ENCODE measurements at places on chromosomes 2 and 18. TPM values are rescaled to one million over a fixed set of nuclear protein-coding genes. Genes with fewer than 3 reads are reported as not detected.
A peak's percentile ranks its signal among the peaks of the same experiment; 100 is the strongest.

Gene TOGARAM2
- 2.7 TPM for total RNA-seq

Gene EFEMP1
- total RNA-seq: not detected

Gene ANKAR
- 20.2 TPM for total RNA-seq

Gene IKZF2
- 13.2 TPM for total RNA-seq

GRCh38 chr2:66531567-66531966, 96.6 kb downstream of the MEIS1 start:
- H3K4me1 ChIP-seq: no peaks in the 10 kb centered on the region
- H3K4me3 ChIP-seq: no peak overlapping the region
- DNase-seq: no peak
- H3K36me3 ChIP-seq: no peaks in the 10 kb centered on the region
- no peak overlapping the region for H3K27ac ChIP-seq

Gene ANKRD29
- not detected for total RNA-seq

- no peak for DNase-seq
- no peak overlapping the region for H3K27ac ChIP-seq
- no peaks in the 10 kb centered on the region for H3K27me3 ChIP-seq
Observed at GRCh38 chr2:9299161-9300100, 92.8 kb downstream of the ASAP2 start.

Gene RBKS
- 1.7 TPM for total RNA-seq

DNA sequence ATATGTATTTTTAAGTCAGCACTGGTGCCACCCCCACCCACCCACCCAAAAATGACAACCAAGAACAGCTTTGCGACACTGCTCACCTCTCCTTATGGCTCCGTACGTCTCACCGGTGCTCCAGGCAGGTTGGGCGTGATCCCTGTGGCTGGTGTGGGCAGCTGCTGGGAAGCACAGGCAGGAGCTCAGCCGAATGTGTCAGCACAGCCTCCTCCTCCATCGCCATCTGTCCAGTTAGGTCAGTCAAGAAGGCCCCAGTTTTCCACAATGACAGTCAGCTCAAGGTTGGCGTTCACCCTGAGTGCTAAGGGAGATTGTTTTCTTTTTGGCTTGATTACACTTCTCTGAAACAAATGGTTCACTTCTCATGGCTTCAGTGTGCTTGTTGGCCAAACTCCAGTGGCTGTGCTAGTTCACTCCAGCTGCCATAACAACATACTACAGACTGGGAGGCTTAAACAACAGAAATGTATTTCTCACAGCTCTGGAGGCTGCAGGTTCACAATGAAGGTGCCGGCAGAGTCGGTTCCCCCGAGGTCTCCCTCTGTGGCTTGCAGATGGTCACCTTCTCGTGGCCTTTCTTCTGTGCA, 30.2 kb downstream of the AMER3 start:
- H3K4me3 ChIP-seq: no peak overlapping the region
- no peaks in the 10 kb centered on the region for H3K36me3 ChIP-seq
- H3K27ac ChIP-seq: no peak overlapping the region
- no peaks in the 10 kb centered on the region for H3K4me1 ChIP-seq

- DNase-seq: peak; percentile 48
- H3K4me1 ChIP-seq: peaks cover 14% of the 10 kb centered on the region
- H3K4me3 ChIP-seq: no peak overlapping the region
- no peaks in the 10 kb centered on the region for H3K27me3 ChIP-seq
- no peak overlapping the region for H3K27ac ChIP-seq
- H3K36me3 ChIP-seq: no peaks in the 10 kb centered on the region
Observed at GRCh38 chr2:203623661-203624060, 82.8 kb upstream of the CD28 start.

DNA sequence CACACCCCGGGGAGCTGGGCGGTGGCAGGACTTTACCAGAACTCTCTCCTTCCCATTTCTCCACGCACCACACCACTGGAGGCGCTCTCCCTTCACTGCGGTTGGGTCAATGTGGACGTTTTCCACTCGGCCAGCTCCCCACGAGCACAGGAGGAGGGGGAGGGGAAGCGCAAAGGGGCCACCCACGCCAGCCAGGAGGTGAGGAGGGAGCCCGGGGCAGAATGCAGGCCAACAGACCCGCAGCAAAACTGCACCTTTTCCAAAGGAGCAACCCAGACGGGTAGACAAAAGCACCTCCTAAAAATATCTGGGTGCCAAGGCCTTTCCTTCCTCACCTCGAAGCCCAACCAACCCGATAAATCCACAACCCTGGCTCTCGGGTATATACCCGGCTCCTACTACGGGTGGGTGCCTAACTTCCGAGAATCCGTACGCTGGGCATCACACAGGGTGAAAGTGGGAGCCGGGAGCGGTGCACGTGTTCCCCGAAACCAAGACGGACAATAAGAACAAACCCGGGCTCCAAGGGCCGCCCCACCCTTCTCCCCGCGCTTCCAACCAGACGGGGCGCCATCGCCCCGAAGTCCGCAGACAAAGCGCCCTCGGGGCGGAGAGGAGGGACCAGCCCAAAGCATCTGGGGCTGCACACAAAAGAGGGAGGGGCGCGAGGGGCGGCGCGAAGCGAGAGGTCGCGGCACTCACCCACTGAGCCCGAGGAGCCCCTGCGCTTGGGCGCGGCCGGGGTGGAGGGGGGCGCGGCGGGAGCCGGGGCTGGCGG, 1.0 kb downstream of the RTN4 start:
- peaks cover 73% of the 10 kb centered on the region for H3K4me1 ChIP-seq
- peak overlapping the region; percentile 88 for H3K4me3 ChIP-seq
- H3K36me3 ChIP-seq: no peaks in the 10 kb centered on the region
- no peaks in the 10 kb centered on the region for H3K27me3 ChIP-seq
- H3K27ac ChIP-seq: peak overlapping the region; percentile 87
- DNase-seq: peak; percentile 73

Data from CD4-positive, alpha-beta memory T cell (primary cell).